ENCODE measurements at places on chromosomes 5 and 9. TPM values are rescaled to one million over a fixed set of nuclear protein-coding genes. Genes with fewer than 3 reads are reported as not detected.

The MELK gene
- 0.34 TPM for polyA plus RNA-seq

The FCN1 gene
- 1.7 TPM for polyA plus RNA-seq

The TMEM232 gene
- polyA plus RNA-seq = 1.2 TPM

The PCDHB15 gene
- 3.2 TPM for polyA plus RNA-seq

The COL15A1 gene
- polyA plus RNA-seq = 61.5 TPM

The HMGCS1 gene
- 33.7 TPM for polyA plus RNA-seq

The NEUROG1 gene
- polyA plus RNA-seq = not detected

The WHRN gene
- polyA plus RNA-seq = 2.6 TPM

The FOXD4L3 gene
- not detected for polyA plus RNA-seq

The CYLC2 gene
- not detected for polyA plus RNA-seq

The CCL27 gene
- 0.12 TPM for polyA plus RNA-seq

The LCN6 gene
- polyA plus RNA-seq = 48.0 TPM

The ADAMTSL2 gene
- 2.2 TPM for polyA plus RNA-seq

The PCDHGB7 gene
- polyA plus RNA-seq = 2.3 TPM

The TTC23L gene
- 0.07 TPM for polyA plus RNA-seq

The CCNO gene
- polyA plus RNA-seq = not detected

The CCDC107 gene
- 121 TPM for polyA plus RNA-seq

The PCDHA1 gene
- 0.11 TPM for polyA plus RNA-seq

The FCHO2 gene
- 7.0 TPM for polyA plus RNA-seq

The ADAMTS19 gene
- polyA plus RNA-seq = not detected

The PCDHA9 gene
- 0.02 TPM for polyA plus RNA-seq

The C9 gene
- not detected for polyA plus RNA-seq

The C9orf153 gene
- polyA plus RNA-seq = 0.03 TPM

The PCDHA13 gene
- 0.25 TPM for polyA plus RNA-seq

The SLC22A5 gene
- 3.0 TPM for polyA plus RNA-seq

The TUSC1 gene
- 6.3 TPM for polyA plus RNA-seq

The ACTBL2 gene
- polyA plus RNA-seq = not detected

The UBE2QL1 gene
- polyA plus RNA-seq = 0.54 TPM

The TLX3 gene
- polyA plus RNA-seq = not detected

The SMAD5 gene
- polyA plus RNA-seq = 9.9 TPM

The HAVCR1 gene
- not detected for polyA plus RNA-seq

The GLDC gene
- 0.45 TPM for polyA plus RNA-seq

The EGR1 gene
- polyA plus RNA-seq = 52.2 TPM

The GRM6 gene
- polyA plus RNA-seq = not detected

The PCA3 gene
- polyA plus RNA-seq = 0.11 TPM

The SPATA9 gene
- polyA plus RNA-seq = 0.67 TPM

The FOXD4L5 gene
- polyA plus RNA-seq = not detected

The SLC36A2 gene
- 0.22 TPM for polyA plus RNA-seq

The PCDHB2 gene
- polyA plus RNA-seq = 0.74 TPM

The ISL1 gene
- polyA plus RNA-seq = 1.2 TPM

The GNA14 gene
- polyA plus RNA-seq = 0.83 TPM

The KIF4B gene
- polyA plus RNA-seq = not detected
